ENCODE measurements at places on chromosomes 5 and 9.

GRCh38 chr9:130423272-130423671 is 21.5 kb upstream of the ASS1 start:
- DNase-seq: no peak

GRCh38 chr9:35395076-35395705 is 94.7 kb upstream of the RUSC2 start:
- no peak for DNase-seq

DNA sequence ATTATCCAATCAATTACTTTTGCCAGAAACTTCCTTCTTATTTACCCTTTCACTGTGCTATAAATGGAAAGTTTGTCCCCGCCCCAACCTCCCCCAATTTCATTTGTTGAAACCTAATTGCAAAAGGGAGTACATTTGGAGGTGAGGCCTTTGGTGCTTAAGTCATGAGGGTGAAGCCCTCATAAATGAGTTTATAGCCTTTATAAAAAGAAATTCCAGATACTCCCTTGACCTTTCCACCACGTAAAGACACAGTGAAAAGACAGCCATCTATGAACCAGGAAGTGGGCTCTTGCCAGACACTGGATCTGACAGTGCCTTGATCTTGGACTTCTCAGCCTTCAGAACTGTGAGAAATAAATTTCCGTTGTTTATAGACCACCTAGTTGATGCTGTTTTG is 82.3 kb downstream of the NUDT12 start:
- DNase-seq: no peak

- no peak for DNase-seq
These were observed 127.0 kb downstream of the CWC27 start for GRCh38 chr5:64895748-64896147.

- DNase-seq: no peak
These were observed 1.3 kb downstream of the DMRT1 start for GRCh38 chr9:842635-843426.

GRCh38 chr5:17305964-17306725 is 88.7 kb downstream of the BASP1 start:
- no peak for DNase-seq

DNA sequence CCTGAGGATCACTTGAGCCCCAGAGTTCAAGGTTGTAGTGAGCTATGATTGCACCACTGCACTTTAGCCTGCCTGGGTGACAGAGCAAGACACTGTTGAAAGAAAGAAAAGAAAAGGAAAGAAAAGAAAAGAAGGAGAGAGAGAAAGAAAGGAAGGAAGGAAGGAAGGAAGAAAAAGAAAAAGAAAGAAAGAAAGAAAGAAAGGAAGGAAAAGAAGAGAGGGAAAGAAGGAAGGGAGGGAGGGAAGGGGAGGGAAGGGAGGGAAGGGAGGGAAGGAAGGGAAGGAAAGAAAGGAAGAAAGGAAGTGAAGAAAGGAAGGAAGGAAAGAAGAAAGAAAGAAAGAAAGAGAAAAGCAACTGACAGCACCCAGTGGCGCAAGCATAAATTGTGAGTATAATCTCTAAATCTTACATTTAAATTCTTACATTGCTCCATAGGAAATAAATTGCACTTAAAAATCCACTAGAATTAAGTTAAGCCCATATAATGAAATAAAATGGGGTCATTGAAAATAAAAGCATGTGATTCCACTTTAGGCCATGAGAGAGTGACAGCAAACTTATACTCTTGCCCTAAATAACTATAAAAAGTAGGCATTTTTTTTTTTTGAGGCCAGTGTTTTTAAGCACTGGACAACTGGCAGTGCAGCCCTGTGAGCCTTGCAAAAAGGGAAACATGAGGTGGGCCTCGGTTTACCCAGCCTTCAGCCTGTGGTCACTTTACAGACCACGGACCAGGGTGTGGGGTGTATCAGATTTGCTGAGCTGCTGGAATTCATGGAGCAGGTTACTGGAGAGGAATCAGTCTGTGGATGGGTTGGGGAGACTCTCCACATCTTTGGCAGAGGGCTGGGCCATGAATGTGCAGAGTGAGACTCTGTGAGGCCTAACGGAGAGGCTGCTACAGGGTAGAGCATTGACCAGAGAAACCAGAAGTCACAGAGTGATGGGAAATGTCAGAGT is 175.5 kb downstream of the TTLL11 start:
- DNase-seq: no peak

DNA sequence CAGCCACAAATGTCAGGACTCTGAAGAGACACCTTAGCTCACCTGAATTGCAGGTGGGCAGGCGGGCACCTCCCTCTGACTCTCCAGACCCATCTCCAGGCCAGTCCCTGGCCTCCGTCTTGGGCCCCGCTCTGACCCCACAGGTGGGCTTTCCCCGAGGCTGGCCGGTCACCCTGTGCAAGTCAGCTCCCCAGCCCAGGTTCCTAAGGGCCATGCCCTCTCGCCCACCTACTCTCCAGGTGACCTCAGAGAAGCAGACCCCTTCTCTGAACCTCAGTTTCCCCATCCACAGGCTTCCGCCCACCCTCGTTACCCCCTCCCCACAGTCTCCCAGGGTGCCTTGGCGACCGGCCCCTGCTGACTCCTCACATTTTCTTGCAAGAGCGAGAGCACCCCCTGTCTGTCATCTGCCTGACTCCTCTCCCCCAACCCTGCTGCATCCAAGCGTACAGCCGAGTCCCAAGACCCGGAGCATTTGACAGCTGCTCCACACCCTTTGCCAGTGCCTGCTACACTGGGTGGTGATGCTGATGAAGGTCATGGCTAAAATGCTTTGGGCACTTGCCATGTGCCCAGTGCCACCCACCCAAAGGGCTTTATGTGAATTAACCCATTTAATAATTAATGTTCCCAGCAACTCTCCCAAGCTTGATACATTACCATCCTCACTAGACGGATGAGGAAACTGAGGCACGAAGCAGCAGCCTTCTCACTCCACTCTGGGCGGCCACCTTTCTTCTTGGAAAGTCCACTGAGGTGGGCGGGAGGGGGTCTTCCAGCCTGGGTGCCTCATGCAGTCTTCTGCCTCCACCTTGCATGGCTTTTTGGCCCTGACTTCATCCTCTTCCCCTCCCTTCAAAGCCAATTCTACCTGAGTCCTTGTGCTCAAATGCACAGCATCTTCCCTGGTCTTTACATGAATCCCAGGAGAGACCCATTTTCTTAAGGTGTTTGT is 51.1 kb upstream of the ORM1 start:
- DNase-seq: no peak
